Neural crest cell (in vitro differentiated cells): ENCODE measurements at places on chromosomes 16 and 17.

- no peaks in the 10 kb centered on the region for H3K4me1 ChIP-seq
- DNase-seq: no peak
- no peak overlapping the region for H3K4me3 ChIP-seq
- peaks cover 8% of the 10 kb centered on the region for H3K27me3 ChIP-seq
- H3K27ac ChIP-seq: no peak overlapping the region
Observed at GRCh38 chr16:20707461-20707860, 10.0 kb upstream of the ACSM1 start.

DNA sequence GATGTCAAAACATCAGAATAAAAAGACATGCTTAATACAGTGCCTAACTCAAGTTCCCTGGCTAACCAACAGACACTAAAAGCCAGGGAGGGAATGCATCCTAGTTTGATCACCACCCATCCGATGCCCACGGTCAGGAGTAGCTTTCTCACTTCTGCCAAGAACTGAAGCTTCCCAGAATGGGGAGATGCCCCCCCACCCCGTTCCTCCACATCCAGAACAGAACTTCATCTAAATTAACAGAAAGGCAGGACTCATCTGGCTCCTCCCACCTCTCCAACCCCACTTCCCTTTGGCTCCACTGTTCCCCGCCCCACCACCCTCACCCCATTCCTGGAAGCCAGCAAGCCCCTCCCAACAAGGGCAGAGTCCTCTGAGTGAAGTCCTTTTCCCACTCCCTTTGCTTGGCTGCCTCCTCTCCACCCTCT lies 33.7 kb downstream of the GDE1 start:
- no peaks in the 10 kb centered on the region for H3K36me3 ChIP-seq
- no peak overlapping the region for H3K27ac ChIP-seq
- H3K4me3 ChIP-seq: no peak overlapping the region
- H3K4me1 ChIP-seq: peaks cover 12% of the 10 kb centered on the region
- no peaks in the 10 kb centered on the region for H3K27me3 ChIP-seq

DNA sequence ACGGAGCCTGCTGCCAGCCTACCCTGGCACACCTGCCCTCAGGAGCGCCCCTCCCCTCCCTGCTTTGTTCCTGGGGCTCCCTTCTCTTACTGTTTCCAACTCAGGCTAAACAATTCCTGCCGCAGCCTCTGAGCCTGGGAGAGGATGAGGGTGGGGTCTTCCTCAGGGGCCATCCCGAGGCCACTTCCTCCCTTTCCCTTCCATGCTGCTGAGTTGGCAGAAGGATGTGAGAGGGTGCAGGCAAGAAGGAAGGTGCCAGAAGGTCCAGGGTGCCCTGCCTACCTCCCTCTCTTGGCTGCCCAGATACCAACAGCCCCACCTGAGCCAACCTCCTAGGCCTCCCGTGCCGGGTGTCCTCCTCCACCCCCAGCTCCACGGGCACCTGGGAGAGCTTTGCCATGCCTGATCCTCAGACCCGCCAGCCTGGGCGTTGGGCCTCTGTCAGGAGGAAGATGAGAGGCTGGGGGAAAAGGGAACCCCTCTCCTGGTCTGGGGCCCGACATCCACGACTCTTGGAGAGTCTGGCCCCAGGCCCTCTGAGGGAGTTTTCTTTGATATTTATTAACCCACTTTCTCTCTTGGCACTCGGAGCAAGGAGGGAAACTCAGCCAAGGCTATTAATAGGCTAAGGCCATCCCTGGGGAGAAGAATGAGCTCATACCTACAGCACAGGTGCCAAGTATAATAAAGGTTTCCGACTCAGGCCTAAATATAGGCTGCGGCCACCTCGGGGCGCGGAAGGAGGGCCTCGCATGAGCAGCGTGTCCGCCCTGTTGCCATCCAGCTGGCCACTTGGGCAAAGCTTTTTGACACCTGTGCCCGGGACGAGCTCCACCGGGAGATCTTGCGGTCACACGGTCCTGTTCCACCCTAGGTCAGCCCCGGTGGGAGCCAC lies 232.0 kb downstream of the ENGASE start:
- H3K27ac ChIP-seq: peak overlapping the region; percentile 35
- H3K36me3 ChIP-seq: no peaks in the 10 kb centered on the region
- no peak for DNase-seq

DNA sequence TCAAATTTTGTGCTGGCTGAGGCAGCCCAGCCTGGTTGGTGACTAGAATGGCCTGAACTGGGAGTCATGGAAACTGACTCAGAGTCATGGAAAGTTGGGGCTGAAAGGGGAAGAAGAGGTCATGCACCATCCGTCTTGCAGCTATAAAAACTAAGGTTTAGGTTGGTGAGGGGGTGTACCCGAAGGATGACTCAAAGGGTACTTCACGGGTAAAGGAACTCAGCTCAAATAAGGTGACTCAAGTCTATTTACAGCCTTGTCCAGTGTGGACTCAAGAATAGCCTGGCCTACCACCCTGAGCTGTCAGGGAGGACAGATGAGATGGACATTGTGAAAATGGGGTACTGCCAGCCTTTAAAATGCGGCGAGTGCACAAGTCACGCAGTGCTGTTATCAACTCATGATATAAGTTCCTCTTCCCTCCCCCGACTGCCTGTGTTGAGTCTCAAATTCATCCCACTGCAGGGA lies 18.6 kb downstream of the CD300LB start:
- no peak overlapping the region for H3K27ac ChIP-seq
- H3K36me3 ChIP-seq: peaks cover 12% of the 10 kb centered on the region
- DNase-seq: no peak
- peaks cover 9% of the 10 kb centered on the region for H3K4me1 ChIP-seq
- H3K27me3 ChIP-seq: peaks cover 62% of the 10 kb centered on the region

DNA sequence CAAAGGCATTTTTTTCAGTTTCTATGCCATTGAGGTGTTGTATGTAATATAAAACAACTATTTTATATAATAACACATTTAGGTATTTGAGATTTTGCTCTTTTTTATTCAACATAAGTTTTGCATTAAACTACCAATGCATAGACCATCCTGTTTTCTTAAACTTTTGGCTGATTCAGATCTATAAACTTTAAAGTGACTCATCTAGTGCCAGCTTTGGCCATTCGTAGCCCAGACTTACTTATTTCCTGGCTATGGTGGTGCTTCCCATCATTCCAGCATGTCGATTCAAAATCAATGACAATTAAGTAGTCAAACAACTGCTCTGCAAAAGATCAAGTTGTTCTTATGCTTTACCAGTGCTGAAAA lies 3.1 kb downstream of the ERI2 start:
- DNase-seq: no peak
- peak overlapping the region; percentile 56 for H3K4me3 ChIP-seq
- H3K27me3 ChIP-seq: no peaks in the 10 kb centered on the region
- H3K4me1 ChIP-seq: peaks cover 22% of the 10 kb centered on the region

- H3K4me3 ChIP-seq: peak overlapping the region; percentile 56
- no peak overlapping the region for H3K27ac ChIP-seq
- no peaks in the 10 kb centered on the region for H3K36me3 ChIP-seq
- H3K4me1 ChIP-seq: peaks cover 44% of the 10 kb centered on the region
- H3K27me3 ChIP-seq: no peaks in the 10 kb centered on the region
Observed at GRCh38 chr17:18158022-18158600, 25.5 kb upstream of the ALKBH5 start.

DNA sequence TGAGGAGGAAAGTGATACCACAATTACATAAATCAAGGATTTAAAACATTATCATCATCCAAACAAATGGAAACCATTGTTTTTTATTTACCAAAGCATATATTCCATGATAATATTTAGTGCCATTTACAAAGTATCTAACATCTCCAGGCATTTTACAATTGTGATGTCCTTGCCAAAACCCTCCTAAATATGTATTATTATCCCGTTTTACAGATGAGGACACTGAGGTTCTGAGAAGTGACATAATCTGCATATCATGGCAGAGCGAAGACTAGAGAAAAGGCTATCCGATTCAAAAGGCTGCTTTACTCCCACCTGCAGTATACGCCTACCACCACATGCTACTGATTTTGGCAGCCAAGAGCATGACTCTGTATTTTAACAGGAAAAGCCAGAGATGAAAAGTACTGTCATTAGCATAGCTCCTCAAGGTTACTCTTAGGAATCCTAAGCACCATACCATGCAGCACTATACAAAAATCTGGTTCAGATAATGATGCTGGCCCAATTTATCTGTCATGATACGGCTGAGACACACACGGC lies 301.4 kb downstream of the CA10 start:
- no peak overlapping the region for H3K4me3 ChIP-seq
- no peaks in the 10 kb centered on the region for H3K4me1 ChIP-seq
- no peak overlapping the region for H3K27ac ChIP-seq
- peaks cover 71% of the 10 kb centered on the region for H3K27me3 ChIP-seq

DNA sequence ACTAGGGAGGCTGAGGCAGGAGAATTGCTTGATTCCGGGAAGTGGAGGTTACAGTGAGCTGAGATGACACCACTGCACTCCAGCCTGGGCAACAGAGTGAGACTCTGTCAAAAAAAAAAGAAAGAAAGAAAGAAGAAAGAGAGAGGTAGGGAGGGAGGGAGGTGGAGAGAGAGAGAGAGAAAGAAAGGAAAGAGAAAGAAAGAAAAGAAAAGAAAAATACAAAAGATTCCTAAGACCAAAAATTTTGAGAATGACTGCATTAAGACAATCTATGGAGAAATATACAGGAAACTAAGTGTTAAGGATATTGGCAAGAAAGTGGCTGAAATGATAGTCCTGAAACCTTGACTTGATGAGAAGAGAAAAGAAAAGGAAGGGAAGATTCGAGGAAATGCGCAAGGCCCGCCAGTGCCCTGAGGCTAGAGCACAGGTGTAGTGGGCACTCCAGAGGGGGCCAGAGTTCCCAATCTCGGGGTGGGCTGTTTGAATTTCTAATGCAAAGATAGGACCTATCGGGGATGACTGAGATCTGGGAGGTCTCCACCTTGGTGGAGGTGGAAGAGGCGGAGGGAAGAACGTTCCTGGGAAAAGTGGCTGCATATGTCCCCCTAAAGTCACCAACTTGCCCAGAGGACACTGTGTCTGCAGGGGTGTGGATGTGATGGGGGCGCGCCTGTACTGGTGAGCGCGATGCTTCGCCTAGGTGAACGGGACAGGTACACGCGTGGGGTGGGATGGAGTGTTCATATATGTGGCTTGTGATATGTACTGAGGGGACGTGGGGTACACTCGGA lies 654 bp upstream of the SCNN1B start:
- H3K36me3 ChIP-seq: no peaks in the 10 kb centered on the region
- DNase-seq: no peak
- peaks cover 84% of the 10 kb centered on the region for H3K27me3 ChIP-seq
- peaks cover 7% of the 10 kb centered on the region for H3K4me1 ChIP-seq
- H3K4me3 ChIP-seq: peak overlapping the region; percentile 3
- no peak overlapping the region for H3K27ac ChIP-seq

DNA sequence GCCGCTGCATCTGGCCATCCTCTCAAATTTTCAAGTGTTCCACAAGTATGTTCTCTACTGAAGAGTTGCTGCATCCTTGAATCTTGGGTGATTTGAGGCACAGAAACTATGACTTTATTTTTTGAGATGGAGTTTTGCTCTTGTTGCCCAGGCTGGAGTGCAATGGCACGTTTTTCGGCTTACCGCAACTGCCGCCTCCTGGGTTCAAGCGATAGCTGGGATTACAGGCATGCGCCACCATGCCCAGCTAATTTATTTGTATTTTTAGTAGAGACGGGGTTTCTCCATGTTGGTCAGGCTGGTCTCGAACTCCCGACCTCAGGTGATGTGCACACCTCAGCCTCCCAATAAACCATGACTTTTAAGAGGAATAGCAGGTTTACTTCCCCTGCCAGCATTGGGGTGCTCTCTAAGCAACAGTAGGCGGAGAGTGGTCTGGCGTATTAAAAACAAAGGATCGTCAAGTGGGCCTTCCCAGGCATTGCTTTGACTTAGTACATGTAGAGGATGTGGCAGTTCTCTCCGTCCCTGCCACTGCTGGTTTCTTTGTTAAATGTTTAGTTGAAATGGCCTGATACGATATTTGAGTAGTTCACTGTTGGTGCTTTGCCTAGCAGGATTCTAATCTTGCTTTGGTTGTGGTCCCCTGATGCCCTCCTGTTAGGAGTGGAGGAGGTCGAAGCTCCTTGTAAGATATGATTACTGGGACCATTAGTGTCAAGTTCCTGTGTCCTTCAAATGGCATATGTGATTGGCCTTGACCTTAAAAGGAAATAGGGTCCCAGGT lies 9.5 kb downstream of the PYCARD start:
- DNase-seq: no peak
- peaks cover 59% of the 10 kb centered on the region for H3K36me3 ChIP-seq
- H3K27me3 ChIP-seq: peaks cover 28% of the 10 kb centered on the region
- H3K4me1 ChIP-seq: peaks cover 17% of the 10 kb centered on the region
- peak overlapping the region; percentile 62 for H3K4me3 ChIP-seq

GRCh38 chr16:87844120-87844733 lies 25.1 kb downstream of the SLC7A5 start:
- H3K4me1 ChIP-seq: peaks cover 20% of the 10 kb centered on the region
- DNase-seq: no peak

DNA sequence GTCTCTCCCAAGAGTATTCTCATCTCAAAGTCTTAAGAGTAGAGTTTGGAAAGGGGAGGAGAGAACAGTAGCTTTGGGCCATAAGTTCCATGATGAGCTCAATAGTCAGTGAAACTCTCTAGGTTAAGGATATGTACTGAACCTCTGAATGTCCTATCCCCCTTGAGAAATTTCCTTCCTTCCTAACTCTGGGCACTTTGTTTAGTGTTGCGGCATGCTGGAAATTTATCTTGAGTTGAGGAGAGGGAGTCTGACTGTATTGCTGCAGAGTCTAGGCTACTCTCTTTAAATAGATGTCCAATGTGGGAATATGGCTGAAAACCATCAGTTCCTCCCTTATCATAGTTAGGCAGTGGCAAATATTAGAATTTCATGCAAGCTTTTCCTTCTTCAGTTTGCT lies 16.1 kb downstream of the MRTFB start:
- no peak for DNase-seq
- H3K27ac ChIP-seq: no peak overlapping the region
- H3K27me3 ChIP-seq: no peaks in the 10 kb centered on the region

DNA sequence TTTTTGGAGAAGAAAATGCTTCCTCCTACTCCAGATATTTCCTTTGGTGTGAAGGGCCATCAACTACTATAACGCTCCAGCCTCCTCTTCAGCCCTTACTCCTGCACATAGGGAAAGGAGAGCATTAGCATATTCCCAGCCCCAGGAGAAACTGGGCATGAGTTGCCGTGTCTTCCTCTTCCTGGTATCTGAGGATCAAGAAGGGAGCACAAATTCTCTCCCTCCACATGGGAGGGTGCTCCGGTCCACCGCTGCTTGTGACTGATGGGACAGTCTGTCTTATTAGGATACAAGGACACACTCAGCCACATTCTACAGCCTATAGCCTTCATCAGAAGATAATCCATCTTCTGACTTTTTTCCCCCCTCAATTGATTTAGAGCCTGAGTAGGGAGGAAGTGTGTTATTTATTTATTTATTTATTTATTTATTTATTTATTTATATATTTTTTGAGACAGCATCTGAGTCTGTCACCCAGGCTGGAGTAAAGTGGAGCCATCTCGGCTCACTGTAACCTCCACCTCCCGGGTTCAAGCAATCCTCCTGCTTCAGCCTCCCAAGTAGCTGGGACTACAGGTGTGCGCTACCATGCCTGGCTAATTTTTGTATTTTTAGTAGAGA lies 16.6 kb upstream of the CYB5B start:
- H3K27me3 ChIP-seq: no peaks in the 10 kb centered on the region
- peaks cover 15% of the 10 kb centered on the region for H3K4me1 ChIP-seq
- no peak overlapping the region for H3K4me3 ChIP-seq
- no peak for DNase-seq

GRCh38 chr17:47956791-47957590 lies 692 bp downstream of the PRR15L start:
- H3K27ac ChIP-seq: no peak overlapping the region
- H3K4me3 ChIP-seq: no peak overlapping the region
- no peak for DNase-seq
- no peaks in the 10 kb centered on the region for H3K4me1 ChIP-seq
- no peaks in the 10 kb centered on the region for H3K36me3 ChIP-seq

GRCh38 chr16:17318238-17318637 lies 152.5 kb downstream of the XYLT1 start:
- no peak for DNase-seq
- H3K27me3 ChIP-seq: no peaks in the 10 kb centered on the region
- H3K36me3 ChIP-seq: no peaks in the 10 kb centered on the region
- peaks cover 14% of the 10 kb centered on the region for H3K4me1 ChIP-seq
- H3K27ac ChIP-seq: peak overlapping the region; percentile 44
